ENCODE measurements at places on chromosomes 7 and 10. TPM values are rescaled to one million over a fixed set of nuclear protein-coding genes. Genes with fewer than 3 reads are reported as not detected.

DNA sequence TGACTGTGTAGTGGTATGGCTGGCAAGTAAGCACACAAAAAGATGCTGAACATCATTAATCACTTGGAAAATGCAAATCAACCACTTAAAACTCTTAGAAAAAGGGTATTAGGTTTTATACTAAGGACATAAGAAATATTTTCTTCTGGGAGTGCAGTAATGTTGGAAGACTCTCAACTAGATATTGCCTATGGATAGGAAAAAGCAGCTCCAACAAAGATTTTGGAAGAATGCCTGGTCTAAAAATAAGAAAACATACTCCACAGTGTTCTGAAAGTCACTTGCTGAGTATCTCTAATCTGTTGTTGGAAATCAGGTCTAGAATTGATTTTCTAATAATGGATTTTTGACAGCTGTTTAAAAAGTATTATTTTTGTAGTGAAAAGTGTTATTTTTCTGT is 50.8 kb upstream of the PHYHIPL start:
- no peak for DNase-seq

GRCh38 chr7:127177156-127177555 is 75.6 kb downstream of the GRM8 start:
- no peak for DNase-seq

Gene LEP
- total RNA-seq, result not detected

Gene FAM13C
- not detected for total RNA-seq

DNA sequence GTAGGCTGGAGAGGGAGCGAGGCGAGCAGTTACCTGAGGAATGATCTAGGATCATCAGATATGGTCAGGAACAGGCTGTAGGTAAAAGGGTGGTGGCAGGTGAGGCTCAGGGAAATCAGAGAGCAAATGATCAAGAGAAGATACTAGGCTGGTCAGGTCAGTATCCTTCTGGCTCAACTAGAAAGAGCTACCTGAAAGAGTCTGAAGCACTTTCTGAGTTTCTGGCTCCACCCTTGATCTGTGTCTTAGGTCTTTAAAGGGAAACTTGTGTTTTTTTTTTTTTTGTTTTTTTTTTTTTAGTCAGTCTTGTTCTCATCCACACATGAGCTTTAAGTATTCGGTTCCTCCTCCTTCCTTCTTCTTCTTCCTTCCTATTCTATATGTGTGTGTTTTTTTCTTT is 10.5 kb downstream of the ADAM22 start:
- no peak for DNase-seq

DNA sequence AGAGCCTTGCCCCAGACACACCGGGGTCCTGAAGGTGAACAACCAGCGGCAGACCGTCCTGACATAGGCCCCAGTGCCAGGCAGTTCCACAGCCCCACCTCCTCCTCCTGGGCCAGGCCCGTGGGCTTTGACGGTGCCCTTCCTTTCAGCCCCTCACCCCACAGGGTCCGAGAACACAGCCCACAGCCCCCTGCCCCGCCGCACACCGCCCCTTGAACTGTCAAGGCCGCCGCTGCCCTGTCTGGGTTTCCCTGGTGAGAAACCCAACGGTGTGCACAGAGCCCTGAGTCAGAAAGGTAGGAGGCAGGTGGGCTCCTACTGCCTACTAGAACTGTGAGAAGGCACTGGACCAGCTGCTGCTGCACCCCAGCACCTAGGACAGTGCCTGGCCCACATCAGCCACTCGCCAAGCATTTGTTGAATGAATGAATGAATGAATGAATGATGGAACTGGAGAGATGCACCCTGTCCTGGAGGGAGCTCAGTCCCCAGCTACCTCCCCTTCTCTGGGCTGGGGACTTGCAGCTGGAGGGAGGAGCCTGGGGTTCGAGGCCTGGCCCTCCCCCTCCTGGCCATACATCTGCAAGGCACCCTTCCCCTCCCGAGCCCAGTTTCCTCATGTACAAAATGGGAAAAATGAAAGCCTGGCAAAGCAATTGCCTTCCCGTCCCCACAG is 117.9 kb downstream of the SLIT1 start:
- no peak for DNase-seq
